ENCODE measurements at places on chromosomes 4 and X. TPM values are rescaled to one million over a fixed set of nuclear protein-coding genes. Genes with fewer than 3 reads are reported as not detected.

Gene SSX4
- not detected for total RNA-seq

Gene MAGEC2
- total RNA-seq: not detected

Gene MTNR1A
- total RNA-seq: 0.38 TPM

Gene DOK7
- total RNA-seq: 1.0 TPM

Gene MAMLD1
- total RNA-seq: under 0.01 TPM

DNA sequence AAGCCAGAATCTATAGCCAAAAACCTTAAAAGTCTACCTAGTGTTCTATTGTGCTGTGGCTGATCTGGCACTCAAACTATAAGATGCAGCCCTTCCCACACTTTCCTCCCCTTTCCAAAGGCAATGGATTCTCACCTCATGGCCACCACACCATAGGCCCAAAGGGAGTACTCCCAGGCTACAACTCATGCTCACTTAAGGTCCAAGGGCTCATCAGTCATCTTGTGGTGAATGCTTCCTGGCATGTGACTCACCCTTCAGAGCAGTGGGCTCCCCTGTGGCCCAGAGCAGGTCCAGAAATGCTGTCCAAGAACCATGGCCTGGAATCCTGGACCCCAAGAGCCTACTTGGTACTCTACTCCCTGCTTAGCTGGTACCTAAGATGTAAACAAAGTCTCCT, 181.0 kb downstream of the CHRDL1 start:
- DNase-seq: no peak

- DNase-seq: no peak
Observed at GRCh38 chr4:74037076-74037955, 1.2 kb downstream of the CXCL3 start.
